ENCODE measurements at places on chromosomes 5 and 9. TPM values are rescaled to one million over a fixed set of nuclear protein-coding genes. Genes with fewer than 3 reads are reported as not detected.

DNA sequence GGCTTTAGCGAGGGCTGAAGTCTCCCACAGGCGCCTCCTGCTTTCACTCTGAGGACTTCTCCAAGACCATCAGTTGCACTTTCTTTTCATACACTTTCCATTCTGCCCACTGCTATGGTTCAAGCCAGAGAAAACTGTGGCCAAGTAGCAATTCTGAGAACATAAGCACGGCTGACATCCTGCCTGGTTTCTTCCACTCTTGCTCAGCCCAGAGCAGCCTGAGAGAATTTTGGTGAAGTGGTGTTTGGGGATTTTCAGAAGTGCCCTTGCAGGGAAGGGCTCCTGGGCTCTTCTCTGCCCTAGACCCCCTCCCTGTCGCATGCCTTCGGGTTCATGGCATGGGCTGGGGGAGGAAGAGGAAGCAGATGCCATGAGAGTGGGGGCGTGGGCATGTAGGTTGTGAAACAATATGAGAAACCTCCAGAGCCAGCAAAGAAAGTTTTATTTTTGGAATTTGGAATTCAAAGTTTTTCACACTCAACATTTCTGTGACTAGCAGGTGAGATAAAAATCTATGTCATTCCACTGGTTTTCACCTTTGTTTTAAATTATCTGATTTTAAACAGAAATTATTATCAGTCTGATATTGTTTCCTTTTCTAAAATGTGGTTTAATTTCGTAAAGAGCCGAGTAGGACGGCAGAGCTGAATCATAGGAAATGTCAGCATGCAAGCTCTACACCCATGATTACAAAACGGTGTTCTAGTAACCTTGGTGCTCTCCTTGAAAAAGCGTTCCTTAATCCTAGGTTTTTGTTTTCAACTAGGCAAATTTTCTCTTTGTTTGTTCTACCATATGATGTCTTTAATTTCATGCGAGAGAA is 27.8 kb upstream of the TNFSF8 start:
- H3K4me3 ChIP-seq = no peak overlapping the region
- no peaks in the 10 kb centered on the region for H3K4me1 ChIP-seq
- no peaks in the 10 kb centered on the region for H3K36me3 ChIP-seq
- peaks cover 16% of the 10 kb centered on the region for H3K27me3 ChIP-seq

DNA sequence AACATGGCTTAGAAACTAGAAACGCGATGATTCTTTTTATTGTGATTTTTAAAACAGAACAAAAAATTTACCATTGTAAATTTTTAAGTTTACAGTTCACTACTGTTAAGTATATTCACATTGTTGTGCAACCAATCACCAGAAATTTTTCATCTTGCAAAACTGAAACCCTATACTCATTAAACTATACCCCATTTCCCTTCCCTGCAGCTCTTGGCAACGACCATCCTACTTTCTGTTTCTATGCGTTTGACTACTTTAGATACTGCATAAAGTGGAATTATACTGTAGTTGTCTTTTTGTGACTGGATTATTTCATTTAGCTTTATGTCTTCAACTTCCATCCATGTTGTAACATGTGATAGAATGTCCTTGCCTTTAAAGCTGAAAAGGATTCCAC is 52.5 kb downstream of the SPOCK1 start:
- no peaks in the 10 kb centered on the region for H3K36me3 ChIP-seq
- H3K4me1 ChIP-seq = no peaks in the 10 kb centered on the region
- no peak for DNase-seq
- H3K4me3 ChIP-seq = no peak overlapping the region

- DNase-seq = no peak
- H3K4me1 ChIP-seq = no peaks in the 10 kb centered on the region
- no peak overlapping the region for H3K27ac ChIP-seq
- no peaks in the 10 kb centered on the region for H3K36me3 ChIP-seq
Measured at GRCh38 chr5:178182158-178182876, 4.9 kb downstream of the GMCL2 start.

DNA sequence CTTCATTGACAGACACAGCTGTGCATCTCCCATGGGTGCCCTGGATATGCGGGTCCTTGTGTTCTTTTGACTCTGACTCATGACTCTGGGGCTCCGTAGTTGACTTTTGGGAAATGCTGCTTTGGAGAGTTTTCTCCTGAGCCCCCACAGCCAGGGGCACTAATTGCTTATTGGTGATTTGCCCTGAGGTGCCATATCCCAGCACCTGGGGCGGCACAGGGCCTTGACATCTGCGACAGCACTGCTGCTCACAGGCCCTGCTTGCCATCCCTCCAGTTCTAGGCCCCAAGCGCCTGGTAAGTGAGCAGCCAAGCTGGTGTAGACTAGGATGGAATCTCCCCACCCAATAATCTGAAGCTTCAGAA is 75.1 kb downstream of the AMBP start:
- no peak for DNase-seq
- peak overlapping the region; percentile 91 for H3K27ac ChIP-seq
- peaks cover 17% of the 10 kb centered on the region for H3K36me3 ChIP-seq
- H3K27me3 ChIP-seq = no peaks in the 10 kb centered on the region

- H3K4me3 ChIP-seq = no peak overlapping the region
- H3K36me3 ChIP-seq = no peaks in the 10 kb centered on the region
- no peak for DNase-seq
- H3K4me1 ChIP-seq = peaks cover 6% of the 10 kb centered on the region
- no peaks in the 10 kb centered on the region for H3K27me3 ChIP-seq
- no peak overlapping the region for H3K27ac ChIP-seq
Measured at GRCh38 chr9:96137671-96138429, 164.1 kb downstream of the HSD17B3 start.

The IRX1 gene
- total RNA-seq = 197 TPM

The SCAMP1 gene
- total RNA-seq = 32.4 TPM

DNA sequence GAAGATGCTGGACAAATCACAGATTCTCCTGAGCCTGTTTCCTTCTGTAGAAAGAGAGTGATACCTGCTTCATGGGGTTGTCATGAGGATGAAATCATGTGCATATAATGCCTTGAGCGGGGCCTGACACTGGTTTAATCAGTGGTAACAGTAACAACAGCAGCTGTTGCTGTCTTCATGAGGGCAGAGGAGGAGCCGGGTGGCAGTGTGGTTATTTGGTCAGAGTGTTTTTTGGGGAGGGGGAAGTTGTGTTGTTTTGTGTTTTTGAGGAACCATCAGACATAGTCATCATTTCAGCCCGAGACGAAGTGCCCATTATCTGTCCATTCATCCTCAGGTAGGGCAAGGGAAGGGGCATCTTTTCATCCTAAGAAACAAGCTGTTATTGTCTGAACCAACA is 44.0 kb downstream of the NEURL1B start:
- no peak overlapping the region for H3K4me3 ChIP-seq
- no peak overlapping the region for H3K27ac ChIP-seq
- H3K4me1 ChIP-seq = peaks cover 16% of the 10 kb centered on the region
- peaks cover 9% of the 10 kb centered on the region for H3K27me3 ChIP-seq

GRCh38 chr9:21873540-21874221 is 71.2 kb downstream of the MTAP start:
- DNase-seq = no peak
- no peaks in the 10 kb centered on the region for H3K36me3 ChIP-seq
- no peaks in the 10 kb centered on the region for H3K27me3 ChIP-seq
- no peak overlapping the region for H3K27ac ChIP-seq
- H3K4me1 ChIP-seq = no peaks in the 10 kb centered on the region

GRCh38 chr9:93505541-93506132 is 52.3 kb upstream of the FAM120AOS start:
- peaks cover 3% of the 10 kb centered on the region for H3K4me1 ChIP-seq
- H3K36me3 ChIP-seq = peaks cover 7% of the 10 kb centered on the region
- H3K27ac ChIP-seq = no peak overlapping the region
- DNase-seq = no peak
- H3K4me3 ChIP-seq = no peak overlapping the region
- H3K27me3 ChIP-seq = no peaks in the 10 kb centered on the region

- no peak overlapping the region for H3K27ac ChIP-seq
- H3K27me3 ChIP-seq = no peaks in the 10 kb centered on the region
- DNase-seq = no peak
- H3K4me3 ChIP-seq = no peak overlapping the region
- H3K36me3 ChIP-seq = no peaks in the 10 kb centered on the region
Measured at GRCh38 chr5:157161996-157162395, 4.1 kb downstream of the GARIN3 start.

The PHF2 gene
- 24.1 TPM for total RNA-seq

DNA sequence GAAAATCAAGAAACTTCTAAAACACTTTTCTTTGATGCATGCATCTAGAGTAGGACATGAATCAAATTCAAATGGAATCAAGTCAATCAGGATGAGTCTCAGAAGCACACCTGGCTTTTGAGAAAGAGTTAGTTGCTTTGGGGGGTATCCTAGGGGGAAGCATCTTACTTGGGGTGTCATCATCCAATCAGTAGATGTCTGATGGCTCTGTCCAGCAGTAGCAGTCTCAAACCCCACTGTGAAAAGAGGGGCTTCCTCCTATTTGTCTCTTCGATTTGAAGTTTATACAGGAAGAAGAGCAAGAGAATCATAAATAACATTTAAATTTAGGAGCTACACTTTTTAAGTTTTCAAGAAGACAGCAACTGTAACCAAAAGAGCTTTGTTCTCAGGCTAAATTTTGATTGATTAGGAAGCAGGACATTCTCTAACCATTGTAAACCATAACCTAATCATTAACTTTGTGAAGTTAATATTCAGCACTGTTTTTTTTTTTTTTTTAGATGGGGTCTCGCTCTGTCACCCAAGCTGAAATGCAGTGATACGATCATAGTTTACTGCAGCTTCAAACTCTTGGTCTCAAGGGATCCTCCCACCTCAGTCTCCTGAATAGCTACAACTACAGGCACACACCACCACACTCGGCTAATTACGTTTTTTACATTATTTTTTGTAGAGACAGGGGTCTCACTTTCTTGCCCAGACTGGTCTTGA is 614.7 kb downstream of the CSNK1G3 start:
- DNase-seq = no peak
- peaks cover 8% of the 10 kb centered on the region for H3K4me1 ChIP-seq
- H3K4me3 ChIP-seq = no peak overlapping the region
- H3K27me3 ChIP-seq = no peaks in the 10 kb centered on the region
- no peaks in the 10 kb centered on the region for H3K36me3 ChIP-seq
- H3K27ac ChIP-seq = no peak overlapping the region

DNA sequence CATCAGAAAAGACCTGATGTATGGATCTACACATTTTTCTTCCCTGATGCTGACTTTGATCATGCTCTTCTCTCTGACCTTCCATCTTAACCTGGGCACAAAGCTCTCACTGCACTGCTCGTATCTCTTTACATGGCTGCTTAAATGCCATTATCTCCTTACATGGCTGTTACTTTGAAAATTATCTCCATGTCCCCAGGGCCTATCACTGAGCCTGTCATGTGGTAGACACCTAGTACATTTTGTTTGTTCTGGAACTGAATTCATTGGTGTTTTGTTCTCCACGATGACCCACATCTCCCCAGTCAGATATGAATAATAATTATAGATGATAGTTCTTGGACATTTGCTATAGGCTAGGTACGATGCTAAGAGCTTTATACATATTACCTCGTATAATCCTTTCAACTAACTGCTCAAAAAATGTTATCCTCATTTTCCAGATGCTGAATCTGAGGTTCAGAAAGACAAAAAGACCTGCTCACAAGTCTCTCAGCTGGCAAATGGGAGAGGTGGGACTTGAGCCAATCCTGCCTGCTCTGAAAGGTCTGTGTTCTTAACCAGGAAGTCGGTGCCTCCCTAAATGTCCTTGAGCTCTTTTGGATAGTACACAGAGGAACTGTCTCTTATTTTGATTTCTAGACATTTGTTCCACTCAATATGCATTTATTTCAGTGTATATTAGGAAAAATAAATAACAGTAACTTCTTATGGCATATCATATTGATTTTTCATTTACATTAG is 9.8 kb upstream of the CPEB4 start:
- H3K4me3 ChIP-seq = no peak overlapping the region
- H3K27me3 ChIP-seq = no peaks in the 10 kb centered on the region
- H3K4me1 ChIP-seq = peaks cover 14% of the 10 kb centered on the region
- H3K36me3 ChIP-seq = no peaks in the 10 kb centered on the region
- DNase-seq = peak; percentile 29

DNA sequence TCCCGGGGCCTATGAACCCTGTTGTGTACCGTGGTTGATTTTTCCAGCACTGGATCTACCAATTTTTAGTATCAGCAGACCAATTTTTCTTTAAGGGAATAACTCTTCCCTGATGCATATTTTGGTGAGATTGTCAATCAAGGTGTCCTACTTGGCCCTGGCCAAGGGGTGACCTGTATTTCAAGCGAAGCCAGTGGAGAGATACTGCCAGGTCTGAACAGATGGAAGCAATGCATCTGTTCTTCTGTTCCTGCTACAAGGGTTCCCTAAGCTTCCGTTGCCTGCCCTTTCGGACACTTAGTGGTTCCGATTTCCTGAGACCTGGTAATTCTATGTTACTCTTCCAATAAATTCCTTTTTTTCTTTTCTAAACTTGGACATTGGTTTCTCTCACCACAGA is 37.3 kb downstream of the ADAM19 start:
- H3K4me1 ChIP-seq = no peaks in the 10 kb centered on the region
- DNase-seq = no peak
- no peak overlapping the region for H3K27ac ChIP-seq
- no peaks in the 10 kb centered on the region for H3K27me3 ChIP-seq

GRCh38 chr5:147859962-147860640 is 18.4 kb upstream of the SCGB3A2 start:
- no peaks in the 10 kb centered on the region for H3K27me3 ChIP-seq
- peaks cover 8% of the 10 kb centered on the region for H3K4me1 ChIP-seq
- H3K36me3 ChIP-seq = no peaks in the 10 kb centered on the region
- no peak overlapping the region for H3K27ac ChIP-seq

- H3K4me1 ChIP-seq = no peaks in the 10 kb centered on the region
- H3K36me3 ChIP-seq = peaks cover 32% of the 10 kb centered on the region
- no peaks in the 10 kb centered on the region for H3K27me3 ChIP-seq
- DNase-seq = no peak
Measured at GRCh38 chr5:1321576-1321975, 23.3 kb downstream of the CLPTM1L start.

DNA sequence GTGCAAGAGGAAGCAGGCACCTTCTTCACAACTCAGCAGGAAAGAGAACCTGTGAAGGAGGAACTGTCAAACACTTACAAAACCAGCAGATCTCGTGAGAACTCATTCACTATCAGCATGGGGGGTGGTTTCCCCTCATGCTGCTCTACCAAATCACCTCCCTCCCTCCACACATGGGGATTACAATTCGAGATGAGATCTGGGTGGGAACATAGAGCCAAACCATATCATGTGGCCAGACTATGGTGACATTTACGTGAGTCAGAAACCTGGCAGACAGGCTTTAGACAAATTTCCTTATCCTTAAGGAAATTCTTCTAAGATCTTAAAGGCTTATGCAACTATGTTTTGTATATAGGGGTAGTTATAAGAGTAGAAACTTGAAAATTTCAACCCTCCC is 8.7 kb upstream of the AOPEP start:
- H3K4me3 ChIP-seq = no peak overlapping the region
- no peaks in the 10 kb centered on the region for H3K4me1 ChIP-seq
- H3K36me3 ChIP-seq = no peaks in the 10 kb centered on the region
- no peak overlapping the region for H3K27ac ChIP-seq
- no peak for DNase-seq

- no peaks in the 10 kb centered on the region for H3K27me3 ChIP-seq
- H3K4me1 ChIP-seq = no peaks in the 10 kb centered on the region
- no peak for DNase-seq
- H3K4me3 ChIP-seq = no peak overlapping the region
- no peak overlapping the region for H3K27ac ChIP-seq
Measured at GRCh38 chr5:153544706-153545105, 54.2 kb downstream of the GRIA1 start.
